A673 (cell line): ENCODE measurements at places on chromosomes 2 and 18. TPM values are rescaled to one million over a fixed set of nuclear protein-coding genes. Genes with fewer than 3 reads are reported as not detected.

The RAB17 gene
- 0.62 TPM in 1 of 2 replicates, not detected in the other for total RNA-seq

GRCh38 chr2:134288814-134289213 lies 34.9 kb downstream of the MGAT5 start:
- DNase-seq, result no peak

DNA sequence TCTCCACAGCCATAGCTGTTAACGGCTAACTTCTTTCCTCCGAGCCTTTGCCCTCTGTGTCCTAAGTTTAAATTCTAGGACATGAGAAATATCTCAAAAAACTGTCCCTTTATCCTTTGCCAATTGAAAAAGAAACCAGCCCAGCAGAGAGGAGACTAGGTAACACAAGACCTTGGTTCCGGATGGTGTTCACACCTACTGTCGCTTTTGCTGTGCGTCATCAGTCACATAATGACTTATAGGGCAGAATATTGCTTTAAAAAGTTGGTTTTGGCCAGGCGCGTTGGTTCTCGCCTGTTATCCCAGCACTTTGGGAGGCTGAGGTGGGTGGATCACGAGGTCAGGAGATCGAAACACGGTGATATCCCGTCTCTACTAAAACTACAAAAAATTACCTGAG lies 66.2 kb downstream of the SP3 start:
- DNase-seq, result no peak

The SERPINB4 gene
- total RNA-seq, result not detected in 2 replicates

The CXCR1 gene
- total RNA-seq, result not detected in 2 replicates

The SOX11 gene
- 73.9 and 75.1 TPM in 2 replicates for total RNA-seq

The INSIG2 gene
- 13.3 and 15.3 TPM in 2 replicates for total RNA-seq

GRCh38 chr18:10898417-10898974 lies 250.9 kb downstream of the PIEZO2 start:
- no peak for DNase-seq

The RAB6C gene
- total RNA-seq, result not detected in 2 replicates

The PDE11A gene
- total RNA-seq, result not detected in 2 replicates

- DNase-seq, result no peak
Observed at GRCh38 chr2:95234816-95235215, 27.5 kb downstream of the ZNF892 start.

The LIPG gene
- total RNA-seq, result 5.8 and 8.4 TPM in 2 replicates

DNA sequence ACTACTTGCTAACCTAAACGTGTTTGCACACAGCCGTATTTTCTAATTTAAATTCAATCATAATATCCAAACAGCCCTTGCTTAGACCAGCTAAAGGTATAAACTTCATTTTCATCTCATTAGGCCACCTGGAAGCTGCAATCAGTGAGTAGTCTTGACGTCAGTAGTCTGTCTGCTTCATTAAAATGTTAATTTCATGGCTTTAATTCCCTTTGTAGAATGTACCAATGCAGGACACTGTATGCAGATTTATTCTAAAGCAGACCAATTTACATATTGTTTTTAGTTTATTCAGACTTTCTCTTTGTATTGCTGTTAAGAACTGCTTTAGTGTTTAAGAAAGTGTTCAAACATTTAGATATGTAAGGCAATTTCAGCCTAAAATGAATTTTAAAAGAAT lies 158.2 kb downstream of the LCLAT1 start:
- no peak for DNase-seq

DNA sequence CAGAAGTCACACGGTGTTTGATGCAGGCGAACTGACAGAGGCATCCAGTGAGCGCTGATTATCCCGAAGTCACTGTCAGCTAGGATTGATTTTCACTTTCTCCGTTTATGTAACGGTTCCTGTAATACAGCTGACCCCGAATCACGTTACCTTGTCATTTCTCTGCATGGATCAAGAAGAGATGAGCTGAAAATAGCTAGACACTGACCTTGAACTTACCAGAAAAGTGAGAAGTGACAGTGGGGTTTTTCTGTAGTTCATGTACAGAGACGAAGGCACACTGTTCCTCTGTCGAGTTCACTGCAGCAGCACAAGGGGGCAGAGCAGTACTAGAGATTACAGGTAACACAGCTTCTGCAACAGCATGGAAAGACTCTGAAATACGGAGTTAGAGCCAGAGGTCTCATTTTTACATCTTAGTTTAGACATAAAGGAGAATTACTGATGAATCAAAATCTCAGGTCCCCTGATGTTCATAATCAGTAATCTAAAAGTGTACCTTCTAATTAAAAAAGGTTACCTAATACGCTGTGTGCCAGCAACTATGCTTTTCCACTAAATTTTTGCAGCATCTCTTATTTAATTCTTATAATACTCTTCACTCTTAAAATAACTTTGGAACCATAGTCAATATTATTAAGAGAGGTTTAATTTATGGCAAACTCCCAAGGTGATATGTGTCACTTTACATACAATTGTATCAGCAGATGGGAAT lies 33.1 kb downstream of the ARHGAP15 start:
- peak; percentile 62 for DNase-seq

DNA sequence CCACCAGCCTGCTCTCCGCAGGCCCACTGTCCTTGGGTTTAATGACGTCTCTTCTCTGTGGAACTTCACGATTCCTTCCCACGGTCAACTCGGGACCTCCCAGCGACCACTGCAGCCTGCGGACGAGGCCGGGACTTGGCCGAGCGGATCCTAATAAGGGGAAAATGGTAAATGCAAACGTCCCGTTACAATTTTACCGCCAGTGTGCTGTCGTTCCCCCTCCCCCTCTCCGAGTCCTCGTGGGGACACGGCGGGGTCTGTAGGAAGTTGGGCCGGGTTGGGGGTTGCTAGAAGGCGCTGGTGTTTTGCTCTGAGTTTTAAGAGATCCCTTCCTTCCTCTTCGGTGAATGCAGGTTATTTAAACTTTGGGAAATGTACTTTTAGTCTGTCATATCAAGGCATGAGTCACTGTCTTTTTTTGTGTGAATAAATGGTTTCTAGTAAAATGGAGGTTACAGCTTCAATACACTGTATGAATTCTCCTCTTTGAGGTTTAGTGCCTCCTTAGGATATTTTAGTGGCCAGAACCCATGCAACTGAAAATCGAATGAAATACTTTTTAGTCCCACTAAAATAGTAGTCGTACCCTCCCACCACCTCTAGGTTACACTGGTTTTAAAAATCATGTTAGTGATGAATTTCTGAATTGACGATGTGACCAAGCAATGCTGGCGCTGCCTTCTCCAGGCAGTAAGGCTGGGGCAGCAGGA lies 2.3 kb downstream of the HOXD11 start:
- peak; percentile 56 for DNase-seq

GRCh38 chr2:237604960-237605359 lies 14.4 kb upstream of the RAB17 start:
- no peak for DNase-seq

The TUBA4B gene
- not detected in 2 replicates for total RNA-seq

The SMYD1 gene
- not detected in 2 replicates for total RNA-seq

The TMEM198 gene
- total RNA-seq, result 4.6 and 7.6 TPM in 2 replicates

DNA sequence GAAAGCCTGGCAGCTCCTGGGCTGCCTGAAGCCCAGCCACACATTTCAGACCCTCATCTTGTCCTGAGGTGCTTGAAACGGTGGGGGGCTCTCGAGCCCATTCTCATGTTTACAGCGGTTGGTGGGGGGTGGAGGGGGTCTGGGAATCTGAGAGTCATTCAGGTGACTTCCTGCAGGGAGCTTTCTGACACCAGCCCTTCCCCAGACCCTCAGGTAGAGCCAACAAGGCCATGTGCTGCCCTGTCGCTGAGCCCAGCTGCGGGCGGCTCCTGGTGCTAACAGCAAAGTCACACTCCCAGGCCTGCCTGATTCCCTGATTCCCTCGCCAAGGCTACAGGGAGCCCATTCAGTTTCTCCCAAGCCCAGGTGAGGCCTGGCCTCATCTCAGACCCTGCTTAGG lies 324.9 kb upstream of the MEX3C start:
- DNase-seq, result no peak

GRCh38 chr2:17878281-17879136 lies at the start of gene KCNS3:
TSS of gene KCNS3 (plus strand) at chr2:17878667. CDS start at chr2:17931009, 52,342 bp downstream.
- DNase-seq, result peak; percentile 68

The TTC39C gene
- total RNA-seq, result 20.7 and 24.0 TPM in 2 replicates

- peak; percentile 69 for DNase-seq
Observed at GRCh38 chr2:133266041-133266925, 302.0 kb downstream of the NCKAP5 start.

- DNase-seq, result no peak
Observed at GRCh38 chr18:11019295-11020105, 129.9 kb downstream of the PIEZO2 start.

- DNase-seq, result no peak
Observed at GRCh38 chr2:65075605-65076344, 19.6 kb downstream of the CEP68 start.

DNA sequence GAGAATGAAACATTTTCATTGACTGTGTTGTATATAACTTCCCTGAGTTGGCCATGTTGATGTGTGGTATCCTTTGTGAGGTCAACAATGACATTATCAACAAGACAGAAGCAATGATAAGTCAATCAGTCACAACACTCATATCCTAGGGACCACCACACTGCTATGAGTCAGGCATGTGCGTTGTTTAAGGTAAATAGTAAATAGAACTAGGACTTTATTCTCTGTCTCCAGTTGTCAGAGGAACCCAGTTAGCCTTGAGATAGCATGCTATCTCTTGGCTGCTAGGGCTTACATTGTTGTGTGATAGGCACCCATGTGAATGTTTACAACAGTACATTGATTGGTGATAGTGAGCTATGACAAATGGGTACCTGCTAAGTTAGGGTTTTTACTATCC lies 37.3 kb downstream of the GPD2 start:
- no peak for DNase-seq

- DNase-seq, result no peak
Observed at GRCh38 chr2:240461471-240462072, 26.1 kb downstream of the GPC1 start.

The LHCGR gene
- not detected in 2 replicates for total RNA-seq

DNA sequence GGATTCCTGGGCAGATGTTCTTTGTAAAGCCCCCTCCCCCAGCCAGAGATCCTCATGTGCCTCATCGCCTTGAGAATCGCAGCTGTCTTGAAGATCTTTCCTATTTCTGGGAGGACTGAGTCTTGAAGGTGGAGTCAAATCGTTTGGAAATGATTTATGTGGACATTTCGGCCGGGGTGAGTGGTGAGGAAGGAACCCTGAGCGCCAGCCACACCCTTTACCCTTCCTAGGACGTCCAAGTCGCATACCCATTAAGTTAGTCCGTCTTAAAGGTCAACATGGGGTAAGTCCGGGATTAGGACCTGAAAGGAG lies 84.9 kb upstream of the ZCCHC2 start:
- DNase-seq, result no peak

The CHRNG gene
- total RNA-seq, result not detected in 2 replicates

The PNPT1 gene
- total RNA-seq, result 50.4 and 53.3 TPM in 2 replicates

- DNase-seq, result no peak
Observed at GRCh38 chr2:238383743-238384380, 42.9 kb upstream of the ASB1 start.

DNA sequence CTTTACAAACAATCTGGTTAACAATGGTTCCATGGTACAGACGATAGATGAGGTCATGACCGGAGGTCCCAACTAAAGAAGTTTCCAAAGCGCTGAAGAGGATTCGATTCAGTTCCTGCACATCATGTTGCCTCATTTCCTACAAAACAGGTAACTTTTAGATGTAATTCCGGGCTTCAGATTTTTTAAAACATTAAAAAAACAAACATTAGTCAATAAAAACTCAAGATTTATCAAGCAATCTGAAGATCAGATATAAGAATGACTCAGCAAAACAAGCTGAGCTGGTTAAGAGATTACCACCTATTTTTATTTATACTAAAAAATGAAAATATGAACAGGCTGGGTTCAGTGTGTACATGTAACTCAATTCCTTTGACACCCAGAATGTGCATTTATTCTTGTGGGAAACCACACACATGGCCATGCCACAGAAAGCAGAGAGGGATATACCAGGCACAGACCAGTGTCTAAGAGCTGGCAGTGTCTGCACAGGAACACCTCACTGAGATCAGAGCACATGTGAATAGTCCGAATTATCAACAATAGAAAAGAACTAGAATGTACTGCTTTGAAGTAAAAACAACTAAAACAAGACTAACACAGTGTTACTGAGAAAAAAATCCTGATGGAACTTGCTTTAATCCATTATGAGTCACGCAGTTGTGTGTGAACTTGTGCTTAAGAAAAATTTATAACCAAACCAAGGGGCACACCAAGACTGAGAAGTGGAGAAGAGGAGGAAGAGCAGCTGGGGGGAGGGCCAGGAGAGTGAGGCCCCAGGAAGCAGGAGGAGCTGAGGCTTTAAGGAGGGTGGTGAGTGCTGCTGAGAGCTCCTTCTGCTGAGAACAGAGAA lies 9.5 kb downstream of the USP40 start:
- peak; percentile 43 for DNase-seq

DNA sequence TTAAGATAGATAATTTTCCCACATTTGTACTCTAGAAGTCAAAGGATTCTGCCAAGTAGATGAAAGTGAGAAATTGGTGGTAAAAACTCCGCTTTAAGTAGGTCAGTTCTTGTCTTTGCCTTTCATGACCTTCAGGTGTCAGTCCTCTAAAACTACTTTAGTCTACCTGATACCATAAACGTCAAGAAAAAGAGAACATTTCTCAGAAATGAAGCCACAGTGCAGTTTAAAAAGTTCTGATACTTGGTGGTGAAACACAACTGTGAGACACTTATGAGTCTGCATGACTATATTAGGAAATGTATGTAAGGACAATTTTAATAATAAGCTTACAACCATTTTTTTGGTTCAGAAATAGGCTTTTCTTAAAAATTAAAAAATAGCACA lies 583.3 kb downstream of the SATB2 start:
- DNase-seq, result no peak

The ME2 gene
- total RNA-seq, result 55.3 and 60.0 TPM in 2 replicates

The HOXD10 gene
- total RNA-seq, result 88.6 and 98.3 TPM in 2 replicates

The KDSR gene
- 449 and 493 TPM in 2 replicates for total RNA-seq

DNA sequence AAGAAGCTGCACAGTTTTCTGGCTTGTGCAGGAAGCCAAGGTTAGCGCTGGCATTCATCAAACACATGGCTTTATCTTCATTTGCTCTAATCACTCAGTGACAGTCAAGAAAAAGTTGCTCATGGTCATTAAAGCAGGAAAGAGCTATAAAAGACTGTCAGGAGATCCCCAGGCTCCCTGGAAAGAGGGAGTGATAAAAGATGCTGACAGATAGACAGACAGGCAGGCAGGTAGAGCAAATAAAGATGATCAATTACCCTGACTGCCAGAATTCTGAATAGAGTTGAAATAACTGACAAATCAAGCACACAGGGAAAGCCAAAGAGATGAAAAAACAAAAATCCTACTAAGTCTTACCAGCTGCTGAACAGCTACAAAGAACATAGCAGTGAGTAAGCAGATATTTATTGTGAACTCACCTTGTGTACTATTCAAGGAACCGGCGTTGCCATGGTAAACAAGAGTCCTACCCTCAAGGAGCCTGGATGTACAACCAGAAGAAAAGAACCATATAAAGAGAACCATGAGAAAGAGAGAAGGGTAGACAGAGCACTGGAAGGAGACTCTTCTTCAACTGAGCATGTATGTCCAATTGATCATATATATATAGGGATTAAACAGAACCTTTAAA lies 68.0 kb downstream of the RNF152 start:
- no peak for DNase-seq

The GKN2 gene
- not detected in 2 replicates for total RNA-seq

The KYNU gene
- total RNA-seq, result 0.44 and 2.5 TPM in 2 replicates

- DNase-seq, result no peak
Observed at GRCh38 chr2:30942419-30942818, 135.2 kb upstream of the CAPN13 start.

The THAP4 gene
- total RNA-seq, result 82.0 and 84.9 TPM in 2 replicates

- DNase-seq, result no peak
Observed at GRCh38 chr2:6159606-6160005, 467.4 kb downstream of the SOX11 start.

The UGT1A4 gene
- 0.11 TPM in 1 of 2 replicates, not detected in the other for total RNA-seq
